LoVo (cell line): ENCODE measurements at places on chromosomes 2 and 18.

DNA sequence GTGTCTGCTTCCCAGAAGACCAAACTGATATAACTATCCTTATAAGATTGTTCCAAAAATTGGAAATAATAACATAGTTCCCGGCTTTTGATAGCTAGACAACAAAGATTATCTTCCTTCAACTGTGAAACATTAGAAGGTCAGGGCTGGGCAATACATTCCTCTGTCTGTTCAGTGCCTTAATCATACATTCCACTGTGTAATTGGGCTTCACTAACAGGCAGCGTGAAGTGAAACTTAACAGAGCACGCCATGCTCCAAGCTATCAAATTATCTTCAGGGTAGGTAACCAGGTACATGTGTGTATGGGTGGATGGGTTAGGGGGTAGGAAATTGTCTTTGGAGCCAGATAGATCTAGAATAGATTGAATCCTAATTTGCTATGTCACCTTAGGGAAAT lies 23.5 kb upstream of the ARL5A start:
- no peak for DNase-seq

GRCh38 chr2:137165968-137166367 lies 400.6 kb downstream of the THSD7B start:
- no peak for DNase-seq

- no peak for DNase-seq
Observed at GRCh38 chr2:180443888-180444287, 436.8 kb upstream of the CWC22 start.

- no peak for DNase-seq
Observed at GRCh38 chr2:88828397-88829137, 137.1 kb downstream of the RPIA start.

DNA sequence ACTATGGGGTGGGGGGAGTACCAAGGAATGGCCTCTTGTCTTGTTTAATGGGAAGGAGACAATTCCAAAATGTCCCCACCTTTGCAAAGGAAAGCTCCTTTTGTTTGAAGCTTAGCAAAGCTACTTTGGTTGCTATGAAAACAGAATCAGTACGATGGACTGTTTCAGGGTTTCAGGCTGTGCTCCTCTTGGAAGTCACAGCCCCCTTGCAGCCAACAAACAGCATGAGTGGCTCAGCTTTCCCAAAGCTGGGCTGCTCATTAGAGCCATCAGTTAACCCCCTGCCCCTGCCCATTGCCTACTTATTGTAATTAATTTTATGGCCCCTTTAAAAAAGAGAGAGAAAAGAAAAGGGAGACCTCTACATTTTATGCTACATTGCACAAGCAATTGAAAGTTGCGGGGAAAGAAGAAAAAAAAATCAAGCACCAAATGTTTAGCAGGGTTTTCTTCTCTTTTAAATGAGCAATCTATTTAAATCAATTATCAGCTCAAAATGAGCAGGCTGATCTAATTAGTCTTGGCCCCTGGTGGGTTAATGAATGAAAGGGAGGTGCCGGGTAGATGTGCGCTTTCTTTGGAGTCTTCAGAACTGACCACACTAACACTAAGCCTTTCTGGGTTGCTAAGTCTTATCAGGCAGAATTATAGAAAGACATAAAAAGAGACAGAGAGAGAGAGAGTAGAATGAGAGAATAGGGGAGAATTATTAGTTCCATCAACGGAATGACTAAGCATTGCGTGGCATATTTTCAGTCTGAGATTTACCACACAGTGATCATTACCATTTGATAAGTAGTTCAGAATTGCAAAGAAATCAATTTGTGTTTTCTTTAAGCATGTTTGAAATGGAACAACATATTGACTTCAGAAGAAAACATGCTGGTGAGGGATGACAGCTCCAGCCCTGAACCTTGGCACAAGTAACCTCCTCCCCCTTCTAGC lies 284.9 kb downstream of the INSIG2 start:
- DNase-seq: no peak

DNA sequence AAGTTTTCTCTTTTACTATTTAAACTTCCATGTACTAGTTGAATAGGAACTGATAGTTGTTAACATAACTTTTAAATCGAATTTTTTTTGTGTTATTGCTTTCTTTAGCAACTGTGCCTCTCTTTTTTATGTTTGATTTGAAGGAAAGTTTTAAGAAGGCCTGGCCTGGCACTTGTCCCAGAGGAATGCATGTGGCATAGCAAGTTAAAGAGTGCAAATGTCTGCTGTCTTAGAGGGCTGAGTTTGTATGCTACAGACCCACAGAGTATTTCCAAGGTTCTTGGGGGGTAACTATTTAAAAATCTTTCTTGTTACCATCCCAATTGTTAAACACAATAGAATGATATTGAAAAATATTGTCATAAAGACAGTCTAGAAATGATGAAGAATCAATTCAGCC lies 47.0 kb downstream of the MTCL1 start:
- DNase-seq: no peak
